ENCODE measurements at places on chromosomes 2 and 18. TPM values are rescaled to one million over a fixed set of nuclear protein-coding genes. Genes with fewer than 3 reads are reported as not detected.

The TUBA4B gene
- not detected for polyA plus RNA-seq

The C2orf78 gene
- 0.02 TPM for polyA plus RNA-seq

The CFAP210 gene
- 0.03 TPM for polyA plus RNA-seq

The SLC4A5 gene
- polyA plus RNA-seq = 1.1 TPM

The C2orf66 gene
- 0.71 TPM for polyA plus RNA-seq

The VPS4B gene
- polyA plus RNA-seq = 15.0 TPM

The SP5 gene
- not detected for polyA plus RNA-seq

The SCN3A gene
- polyA plus RNA-seq = 0.33 TPM

The SGPP2 gene
- polyA plus RNA-seq = 0.03 TPM

The L3MBTL4 gene
- 0.02 TPM for polyA plus RNA-seq

The SLC38A11 gene
- polyA plus RNA-seq = not detected

The UNC80 gene
- 1.3 TPM for polyA plus RNA-seq

The EN1 gene
- polyA plus RNA-seq = not detected

The COX5B gene
- 702 TPM for polyA plus RNA-seq

The PARD6G gene
- 4.3 TPM for polyA plus RNA-seq

The ARHGAP15 gene
- not detected for polyA plus RNA-seq

The FSHR gene
- not detected for polyA plus RNA-seq

The NR4A2 gene
- polyA plus RNA-seq = 16.2 TPM

The TTL gene
- polyA plus RNA-seq = 19.6 TPM

The RESP18 gene
- not detected for polyA plus RNA-seq

The CNDP1 gene
- polyA plus RNA-seq = not detected

Data from SK-N-SH (cell line).